Right renal cortex interstitium (tissue), 3 donors: ENCODE measurements at places on chromosomes 4 and X. TPM values are rescaled to one million over a fixed set of nuclear protein-coding genes. Genes with fewer than 3 reads are reported as not detected.

DNA sequence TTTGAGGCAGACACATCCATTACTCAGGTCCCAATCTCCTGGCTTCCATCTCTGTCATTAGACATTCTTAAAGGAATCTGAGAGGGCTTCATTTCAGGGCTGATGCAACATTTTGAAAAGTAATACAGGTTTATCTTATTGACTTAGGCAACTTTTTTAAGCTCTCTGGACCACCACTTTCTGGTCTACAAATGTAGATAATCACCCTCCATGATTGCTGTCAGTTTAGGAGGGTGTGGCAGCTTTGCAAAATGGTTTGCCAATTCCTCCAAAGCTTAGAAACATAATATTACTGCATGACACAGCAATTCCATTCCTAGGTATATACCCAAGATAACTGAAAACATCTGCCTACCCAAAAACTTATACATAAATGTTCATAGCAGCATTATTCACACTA is 77.6 kb downstream of the ARHGAP6 start:
- DNase-seq, result no peak

- DNase-seq, result no peak
Measured at GRCh38 chrX:23821847-23822246, 38.9 kb downstream of the SAT1 start.

DNA sequence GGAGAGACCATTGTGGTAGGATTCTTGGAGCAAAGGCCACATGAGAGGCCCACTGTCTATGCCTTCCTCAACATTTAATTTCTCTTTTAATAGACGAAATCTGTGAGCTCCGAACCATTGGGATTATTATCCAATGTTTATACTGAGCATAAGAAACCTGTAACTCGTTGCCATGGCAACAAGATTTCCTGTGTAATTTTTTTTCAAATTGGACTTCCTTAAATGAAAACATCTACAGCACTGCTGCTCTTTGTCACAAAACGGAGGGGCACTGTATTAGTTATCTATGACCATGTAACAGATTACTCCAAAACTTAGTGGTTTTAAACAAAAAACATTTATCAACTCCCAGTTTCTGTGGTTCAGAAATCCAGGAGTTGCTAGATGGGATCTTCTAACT is 38.7 kb downstream of the PPP1R2C start:
- DNase-seq, result no peak

GRCh38 chr4:62193761-62194160 is 993.6 kb downstream of the ADGRL3 start:
- no peak for DNase-seq

DNA sequence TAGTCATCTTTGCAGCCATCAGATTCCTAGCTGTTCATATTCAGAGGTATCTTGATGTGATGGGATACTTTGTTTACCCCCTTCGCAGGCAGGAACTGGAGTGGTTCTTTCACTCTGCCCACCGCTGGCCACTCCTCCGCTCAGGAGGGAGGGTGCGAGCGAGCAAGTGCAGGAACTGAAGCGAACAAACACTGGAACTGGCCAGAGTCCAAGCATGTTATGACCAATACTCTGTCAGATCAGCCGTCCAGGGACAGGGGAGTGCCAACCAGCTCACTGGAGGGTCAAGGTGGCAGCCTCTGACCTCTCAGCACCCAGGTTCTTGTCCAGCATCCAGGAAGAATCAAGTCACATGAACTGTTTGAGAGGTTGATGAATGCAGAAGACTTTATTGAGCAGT is 18.0 kb upstream of the MANBA start:
- no peak for DNase-seq

GRCh38 chr4:156635051-156635450 is 336.5 kb downstream of the PDGFC start:
- no peak for DNase-seq

DNA sequence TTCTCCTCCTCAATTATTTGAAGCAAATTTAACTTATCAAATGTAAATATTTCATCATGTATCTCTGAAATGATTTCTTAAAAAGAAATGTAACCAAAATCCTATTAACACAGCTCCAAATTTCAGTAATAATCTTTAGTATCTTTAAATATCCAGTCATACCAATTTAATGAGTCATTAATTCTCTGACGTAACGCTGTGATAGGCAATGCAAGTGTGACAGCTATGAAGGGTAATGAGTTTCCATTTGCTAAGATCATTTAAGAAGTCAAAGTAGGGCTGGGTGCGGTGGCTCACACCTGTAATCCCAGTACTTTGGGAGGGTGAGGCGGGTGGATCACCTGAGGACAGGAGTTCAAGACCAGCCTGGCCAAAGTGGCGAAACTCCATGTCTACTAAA is 15.6 kb downstream of the RPS3A start:
- DNase-seq, result no peak

GRCh38 chr4:87521319-87521718 is 7.9 kb downstream of the SPARCL1 start:
- DNase-seq, result no peak

- no peak for DNase-seq
Measured at GRCh38 chr4:78533854-78534253, 17.7 kb upstream of the ANXA3 start.

- no peak for DNase-seq
Measured at GRCh38 chrX:40849906-40850823, 114.8 kb upstream of the MED14 start.

- DNase-seq, result no peak
Measured at GRCh38 chrX:78104447-78105176, 564 bp downstream of the PGK1 start.

DNA sequence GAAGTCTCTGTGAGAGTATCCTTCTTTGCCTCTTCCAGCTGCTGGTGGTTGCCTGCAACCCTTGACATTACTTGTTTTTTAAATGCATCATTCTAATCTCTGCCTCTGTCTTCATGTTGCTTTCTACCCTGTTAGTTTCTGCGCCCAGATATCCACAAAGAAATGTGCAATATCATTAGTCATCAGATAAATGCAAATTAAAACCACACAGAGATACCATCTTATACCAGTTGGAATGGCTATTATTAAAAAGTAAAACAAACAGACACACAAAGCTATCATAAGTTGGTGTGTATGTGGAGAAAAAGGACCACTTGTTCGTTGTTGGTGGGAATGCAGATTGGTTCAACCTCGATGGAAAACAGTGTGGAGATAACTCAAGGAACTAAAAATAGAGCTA is 517.4 kb downstream of the FAT4 start:
- DNase-seq, result no peak

DNA sequence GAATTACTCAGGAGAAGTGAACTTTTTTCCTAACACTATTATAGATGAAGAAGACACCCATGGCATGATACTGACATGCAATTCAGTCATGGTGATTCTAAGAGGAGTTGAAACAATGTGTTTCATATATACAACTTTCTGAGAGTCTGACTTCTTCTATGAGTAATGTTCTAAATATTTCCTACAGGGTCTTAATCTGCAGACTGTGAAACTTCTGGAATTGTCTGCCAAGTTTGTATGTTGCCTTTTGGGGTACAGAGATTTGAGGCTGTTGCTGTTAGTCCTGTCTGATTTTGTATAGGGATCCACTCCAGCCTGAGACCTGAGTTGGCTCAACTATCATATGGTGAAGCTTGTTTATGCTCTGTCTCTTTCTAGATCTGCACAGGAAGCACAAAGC is 160.6 kb upstream of the GATB start:
- DNase-seq, result no peak

GRCh38 chr4:14867847-14868246 is 134.4 kb upstream of the CPEB2 start:
- DNase-seq, result no peak

GRCh38 chr4:89344571-89344970 is 37.0 kb upstream of the GPRIN3 start:
- no peak for DNase-seq

DNA sequence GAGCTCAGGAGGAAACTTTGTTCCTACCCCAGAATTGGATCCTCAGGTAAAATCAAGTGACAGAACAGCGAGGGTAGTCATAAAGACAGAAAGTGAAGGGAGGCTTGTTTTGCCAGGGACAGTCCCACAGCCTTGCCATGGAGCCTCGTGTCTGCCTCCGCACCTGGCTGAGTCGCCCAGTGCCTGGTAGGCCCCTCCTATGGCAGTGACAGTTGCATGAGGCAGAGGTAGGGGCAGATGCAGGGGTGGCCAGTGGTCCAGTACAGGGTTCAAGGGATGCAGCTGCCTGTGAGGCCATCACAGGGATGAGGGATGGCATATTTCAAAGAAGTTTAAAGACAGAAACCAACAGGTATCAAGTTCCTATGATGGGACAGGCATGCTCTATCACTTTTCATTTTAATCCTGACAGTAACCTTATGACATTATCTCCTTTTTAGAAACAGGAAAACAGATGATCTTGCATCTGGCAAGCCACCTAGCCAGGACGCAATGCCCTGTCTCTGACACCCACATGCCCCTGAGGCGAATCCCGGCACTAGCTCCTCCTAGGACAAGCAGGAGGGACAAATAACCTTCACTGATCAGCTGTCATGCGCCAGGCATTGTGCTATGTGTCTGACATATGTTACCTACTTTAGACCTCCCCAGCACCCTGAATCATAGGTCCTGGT is 127.4 kb upstream of the ENPP6 start:
- DNase-seq, result no peak

DNA sequence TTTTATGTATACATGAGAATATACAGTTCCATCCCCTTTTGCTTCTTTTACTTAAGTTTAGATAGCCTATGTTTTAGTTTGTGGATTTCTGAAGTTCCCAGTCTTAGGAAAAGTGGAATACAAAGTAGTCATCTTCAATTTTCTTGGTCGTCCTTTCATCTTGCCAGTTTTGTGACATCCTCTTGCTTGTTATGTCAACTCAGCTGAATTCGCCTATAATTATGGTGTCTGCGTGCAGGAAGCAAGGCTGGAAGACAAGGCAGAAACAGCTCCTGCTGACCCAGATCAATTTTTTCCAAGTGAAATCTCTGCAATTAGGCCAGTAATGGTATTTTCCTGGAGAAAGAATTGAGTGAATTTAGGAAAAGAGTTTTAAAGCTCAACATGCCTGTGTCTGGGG is 28.1 kb upstream of the NYX start:
- no peak for DNase-seq

GRCh38 chr4:2412885-2413716 is 5.3 kb downstream of the ZFYVE28 start:
- no peak for DNase-seq

DNA sequence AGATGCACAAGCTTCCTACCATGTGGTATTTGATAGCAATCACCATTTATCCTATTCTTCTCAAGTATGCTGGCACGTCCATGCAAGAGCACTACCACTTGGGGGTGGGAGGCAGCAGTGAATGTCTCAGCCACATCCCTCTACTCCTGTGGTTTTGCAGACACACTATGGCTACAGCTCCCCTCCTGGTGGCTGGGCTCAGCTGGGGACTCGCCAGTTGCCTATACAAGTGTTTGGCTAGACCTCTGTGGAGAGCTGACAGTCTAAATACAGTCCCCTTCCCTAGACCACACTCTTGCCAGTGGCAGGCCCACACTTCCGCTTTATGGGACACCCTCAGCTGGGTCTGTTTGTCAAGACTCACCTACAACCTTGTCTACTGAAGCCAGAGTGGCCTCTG is 53.2 kb downstream of the ADGRA3 start:
- no peak for DNase-seq

DNA sequence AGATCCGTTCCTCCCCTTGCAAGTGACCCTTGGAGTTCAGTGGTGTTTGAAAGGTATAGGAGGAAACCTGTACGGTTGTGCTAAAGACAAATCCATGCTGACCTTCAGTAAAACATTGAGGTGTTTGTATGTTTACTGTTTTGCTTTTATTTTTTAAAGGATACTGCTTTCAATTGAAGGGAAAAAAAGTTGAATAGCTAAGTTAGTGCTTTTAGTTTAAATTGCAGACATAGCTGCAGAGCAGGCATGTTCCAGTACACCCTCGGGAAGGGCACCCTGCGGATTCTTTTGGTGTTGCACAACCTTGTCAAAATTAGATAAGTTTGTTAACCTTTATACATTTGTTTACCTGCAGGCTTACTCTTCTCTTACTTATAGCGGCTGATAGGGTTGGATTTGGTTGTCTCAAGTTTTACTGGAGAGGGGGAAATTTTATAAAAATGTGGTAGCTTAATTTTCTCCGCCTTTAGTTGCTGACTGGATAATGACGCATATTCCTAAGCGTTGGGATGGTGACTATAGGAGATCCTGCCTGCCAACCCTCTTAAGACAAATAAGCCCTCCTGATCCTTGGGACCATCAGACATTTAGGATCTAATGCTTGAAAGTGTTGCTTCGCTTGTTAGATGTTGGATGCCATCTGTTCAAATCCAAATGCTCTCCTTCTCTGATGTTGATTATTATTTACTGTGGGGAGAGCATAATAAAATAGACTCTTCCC is 2.0 kb downstream of the RAPGEF2 start:
- no peak for DNase-seq

- peak; percentile 6 for DNase-seq
Measured at GRCh38 chrX:34578237-34578636, 78.8 kb downstream of the TMEM47 start.

- no peak for DNase-seq
Measured at GRCh38 chr4:31788676-31789075, 1068.5 kb downstream of the PCDH7 start.

DNA sequence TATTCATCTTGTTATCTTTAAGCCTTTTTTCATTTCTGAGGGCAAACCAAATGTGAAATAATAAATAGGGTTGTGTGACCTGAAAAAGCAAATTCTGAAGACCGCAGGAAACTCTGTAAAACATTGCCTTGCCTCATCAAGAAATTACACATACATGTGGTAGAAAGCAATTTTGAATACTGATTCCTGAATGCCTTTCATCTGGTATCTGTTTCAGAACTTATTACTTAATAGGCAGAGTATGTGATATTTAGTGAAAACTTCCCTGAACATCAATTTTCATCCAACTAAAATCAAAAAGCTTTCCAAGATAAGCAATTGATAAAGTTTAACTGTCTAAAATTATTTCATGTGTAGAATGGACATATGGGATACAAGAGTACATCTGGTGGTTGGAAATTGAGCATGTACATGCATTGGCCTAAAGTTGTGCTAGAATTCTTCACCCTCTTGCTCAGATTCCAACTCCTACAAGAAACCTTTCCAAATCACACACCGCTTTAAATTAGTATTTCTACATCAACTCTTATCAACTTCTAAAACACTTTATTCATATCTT is 606.0 kb upstream of the LCORL start:
- DNase-seq, result no peak

GRCh38 chrX:133307094-133307493 is 88.9 kb upstream of the TFDP3 start:
- DNase-seq, result no peak

The RAP2C gene
- 47.2 TPM for polyA plus RNA-seq

The ASB9 gene
- polyA plus RNA-seq, result 12.6 TPM

The IDS gene
- 33.0 TPM for polyA plus RNA-seq

The IGSF1 gene
- 23.6 TPM for polyA plus RNA-seq

The NUP62CL gene
- 15.0 TPM for polyA plus RNA-seq

The PABPC1L2A gene
- not detected for polyA plus RNA-seq

The TKTL2 gene
- not detected for polyA plus RNA-seq

The DCAF8L2 gene
- polyA plus RNA-seq, result not detected

The MAGEA1 gene
- polyA plus RNA-seq, result not detected

The F11 gene
- polyA plus RNA-seq, result 2.9 TPM

The STARD8 gene
- polyA plus RNA-seq, result 19.3 TPM

The PRIMPOL gene
- polyA plus RNA-seq, result 28.6 TPM

The PNMA6A gene
- 9.9 TPM for polyA plus RNA-seq

The PCYT1B gene
- 2.8 TPM for polyA plus RNA-seq

The RAI2 gene
- 11.5 TPM for polyA plus RNA-seq
